Stimulated activated naive B cell treated with anti-CD40 and anti-IgM and Interleukin-4, amounts not matched to agents 10 μg/mL and 1 μg/mL and 100 μg/mL, for 72 hours (primary cell): ENCODE measurements at places on chromosomes 3 and 15.

DNA sequence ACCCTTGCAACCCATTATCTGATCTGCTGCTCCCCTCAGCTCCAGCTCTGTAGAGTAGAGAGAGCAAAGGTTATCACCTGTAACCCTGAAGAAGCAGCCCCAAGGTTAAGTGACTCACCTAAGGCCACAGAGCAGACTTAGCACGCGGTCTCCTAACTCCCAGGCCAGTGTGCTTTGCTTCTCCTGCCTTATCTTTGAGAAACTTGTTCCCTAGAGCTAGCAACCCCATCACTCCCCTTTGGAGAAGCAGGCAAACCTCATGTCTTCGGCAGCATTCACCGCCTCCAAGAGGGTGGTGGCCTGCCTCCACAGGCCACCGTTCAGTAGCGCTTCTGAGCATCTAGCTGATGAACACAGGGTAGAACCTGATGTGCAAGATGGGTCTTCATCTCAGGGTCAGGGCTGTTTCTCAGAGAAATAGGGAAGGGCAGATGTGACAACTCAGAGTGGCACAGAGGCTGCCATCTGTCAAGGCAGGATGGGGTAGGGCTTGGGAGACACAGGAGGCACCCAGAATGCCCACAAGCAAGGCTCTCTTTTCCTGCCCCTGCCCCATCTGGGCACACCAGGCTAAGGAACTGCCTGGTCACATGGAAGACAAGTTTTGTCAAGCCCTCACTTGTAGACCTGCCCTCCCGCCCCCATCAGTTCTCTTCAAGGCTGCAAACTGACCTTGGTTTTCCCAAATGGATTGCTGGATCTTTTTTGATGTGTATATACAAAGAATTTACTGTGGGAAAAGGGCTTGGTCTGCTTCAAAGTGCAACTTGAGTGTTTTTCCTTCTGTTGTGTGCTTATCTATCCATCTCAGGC, 34.9 kb upstream of the CLK3 start:
- H3K4me1 ChIP-seq: no peaks in the 10 kb centered on the region
- no peak overlapping the region for H3K27ac ChIP-seq
- peaks cover 35% of the 10 kb centered on the region for H3K36me3 ChIP-seq

DNA sequence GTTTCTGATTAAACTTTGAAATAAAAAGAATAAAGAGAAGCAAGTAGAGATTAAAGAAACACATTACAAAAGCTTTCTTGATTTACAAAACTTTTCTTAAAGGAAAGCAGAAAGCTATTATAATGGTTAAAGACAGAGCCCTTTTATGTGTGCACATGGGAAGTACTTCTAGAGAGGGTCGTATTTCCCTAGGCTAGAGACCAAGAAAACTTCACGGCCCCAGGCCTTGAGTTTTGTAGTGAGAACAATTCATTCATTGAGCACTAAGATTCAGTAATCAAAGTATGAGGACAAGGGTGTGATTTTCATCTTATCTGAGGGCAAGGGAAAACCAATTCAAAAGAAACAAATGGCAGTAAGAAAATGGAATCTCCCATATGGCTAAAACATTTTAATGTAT, 854.1 kb downstream of the ROBO1 start:
- no peak overlapping the region for H3K4me3 ChIP-seq
- no peak for DNase-seq
- no peaks in the 10 kb centered on the region for H3K27me3 ChIP-seq
- H3K4me1 ChIP-seq: no peaks in the 10 kb centered on the region
- no peaks in the 10 kb centered on the region for H3K36me3 ChIP-seq

GRCh38 chr3:60746695-60747416, 504.4 kb downstream of the FHIT start:
- no peak overlapping the region for H3K27ac ChIP-seq
- DNase-seq: no peak
- H3K4me1 ChIP-seq: no peaks in the 10 kb centered on the region
- no peaks in the 10 kb centered on the region for H3K27me3 ChIP-seq
- no peak overlapping the region for H3K4me3 ChIP-seq

- no peak overlapping the region for H3K27ac ChIP-seq
- H3K4me3 ChIP-seq: no peak overlapping the region
- H3K4me1 ChIP-seq: no peaks in the 10 kb centered on the region
- no peak for DNase-seq
Observed at GRCh38 chr3:25025236-25025635, 402.8 kb upstream of the RARB start.

DNA sequence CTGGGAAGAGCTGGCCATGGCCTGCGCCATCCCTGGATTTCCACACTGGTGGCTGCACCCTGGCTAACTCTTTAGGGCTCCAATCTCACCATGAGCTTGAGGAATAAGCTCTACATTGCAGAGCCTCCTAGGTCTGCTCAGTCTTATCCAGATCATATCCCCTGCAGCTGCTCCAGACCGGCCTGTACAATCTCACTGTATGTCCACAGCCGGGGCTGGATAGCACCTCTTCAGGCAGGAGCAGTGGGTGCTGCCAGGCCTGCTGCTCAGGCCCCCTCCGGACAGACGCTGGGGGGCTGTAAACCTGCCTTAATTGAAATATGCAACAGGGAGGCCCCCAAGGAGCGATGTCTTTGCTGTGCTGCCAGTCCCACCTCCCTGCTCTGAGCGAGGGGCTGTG, 15.6 kb downstream of the INSYN1 start:
- no peak overlapping the region for H3K4me3 ChIP-seq
- no peak for DNase-seq
- H3K27me3 ChIP-seq: peaks cover 14% of the 10 kb centered on the region
- H3K27ac ChIP-seq: no peak overlapping the region
- no peaks in the 10 kb centered on the region for H3K4me1 ChIP-seq
- H3K36me3 ChIP-seq: no peaks in the 10 kb centered on the region

DNA sequence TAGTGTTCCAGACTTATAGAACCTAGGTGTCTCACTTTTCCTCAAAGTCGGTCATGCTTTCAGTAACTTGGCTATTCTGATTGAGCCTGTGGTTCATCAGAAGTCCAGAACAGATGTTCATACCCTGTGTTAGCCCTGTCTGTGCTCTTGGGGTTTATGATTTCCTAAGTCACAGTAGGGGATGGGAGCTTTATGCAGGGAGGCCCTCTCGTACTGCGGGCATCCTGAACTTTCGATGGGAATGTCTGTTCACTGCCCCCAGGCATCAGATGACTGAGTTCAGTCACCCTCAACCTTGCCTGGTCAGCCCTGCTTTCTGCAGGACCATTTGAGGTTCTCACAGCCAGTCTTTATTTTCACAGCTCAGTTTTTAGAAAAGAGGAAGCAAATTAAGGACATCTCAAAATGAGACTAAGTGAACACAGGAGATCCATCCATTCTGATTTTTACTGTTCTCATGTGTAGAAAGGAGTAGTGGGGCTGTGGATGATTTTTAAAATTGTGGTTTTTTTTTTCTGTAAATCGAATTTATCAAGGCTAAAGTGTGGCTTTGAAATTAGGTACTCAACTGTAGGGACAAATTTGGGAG, 71.3 kb downstream of the CMTM8 start:
- no peak for DNase-seq
- peaks cover 16% of the 10 kb centered on the region for H3K27me3 ChIP-seq

GRCh38 chr3:183591881-183592521, 36.5 kb upstream of the KLHL6 start:
- H3K4me1 ChIP-seq: peaks cover 50% of the 10 kb centered on the region
- peaks cover 5% of the 10 kb centered on the region for H3K36me3 ChIP-seq
- peak; percentile 43 for DNase-seq
- peak overlapping the region; percentile 81 for H3K27ac ChIP-seq
- H3K4me3 ChIP-seq: peak overlapping the region; percentile 78

DNA sequence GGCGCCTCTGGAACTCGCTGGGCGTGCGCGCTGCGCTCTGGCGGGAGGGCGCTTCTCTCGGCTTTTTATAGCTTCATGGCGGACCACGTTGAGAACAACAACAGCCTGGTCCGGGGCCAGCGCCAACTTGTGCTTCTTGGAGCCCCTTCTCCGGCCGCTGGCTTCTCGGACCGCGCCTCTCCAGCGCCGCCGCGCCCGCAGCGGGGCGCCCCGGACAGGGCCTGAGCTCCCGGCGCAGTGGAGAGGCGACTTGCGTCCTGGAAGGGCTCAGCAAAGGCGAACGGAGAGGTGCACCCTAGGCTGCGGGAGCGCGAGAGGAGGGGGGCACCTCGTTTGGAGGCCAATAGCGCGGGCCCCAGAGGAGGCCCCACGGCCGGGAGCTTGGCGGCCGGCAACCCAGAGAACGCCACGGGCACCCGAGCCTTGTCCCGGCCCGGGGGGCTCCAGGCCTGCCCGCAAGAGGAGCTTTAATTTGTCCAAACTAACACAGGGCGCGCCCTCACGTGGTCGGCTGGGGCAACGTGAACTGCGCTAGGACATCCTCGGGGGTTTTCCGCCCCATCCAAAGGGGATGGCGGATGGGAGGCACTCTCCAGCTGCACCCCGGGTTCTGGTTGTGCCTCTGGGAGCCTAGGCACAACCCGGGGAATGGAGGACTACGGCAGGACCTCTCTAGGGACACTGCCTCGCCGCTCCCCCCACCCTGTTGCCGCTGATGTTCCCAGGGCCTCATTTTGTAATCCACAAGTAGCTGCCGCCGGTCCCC, 37.8 kb downstream of the HMCES start:
- peaks cover 50% of the 10 kb centered on the region for H3K4me1 ChIP-seq
- H3K27me3 ChIP-seq: peaks cover 18% of the 10 kb centered on the region
- H3K4me3 ChIP-seq: peak overlapping the region; percentile 99
- peak; percentile 80 for DNase-seq
- peak overlapping the region; percentile 84 for H3K27ac ChIP-seq

GRCh38 chr3:128867200-128868125, 12.0 kb upstream of the ACAD9 start:
- H3K27me3 ChIP-seq: peaks cover 4% of the 10 kb centered on the region
- H3K4me3 ChIP-seq: no peak overlapping the region
- H3K27ac ChIP-seq: no peak overlapping the region
- DNase-seq: no peak

GRCh38 chr3:179363332-179363731, 15.8 kb downstream of the MFN1 start:
- no peak for DNase-seq
- H3K27me3 ChIP-seq: no peaks in the 10 kb centered on the region
- H3K27ac ChIP-seq: no peak overlapping the region
- no peak overlapping the region for H3K4me3 ChIP-seq
- H3K36me3 ChIP-seq: peaks cover 41% of the 10 kb centered on the region
- no peaks in the 10 kb centered on the region for H3K4me1 ChIP-seq

- H3K4me3 ChIP-seq: no peak overlapping the region
- peak overlapping the region; percentile 43 for H3K27ac ChIP-seq
- H3K36me3 ChIP-seq: peaks cover 52% of the 10 kb centered on the region
- H3K4me1 ChIP-seq: peaks cover 99% of the 10 kb centered on the region
- peak; percentile 12 for DNase-seq
- H3K27me3 ChIP-seq: no peaks in the 10 kb centered on the region
Observed at GRCh38 chr3:42118762-42119361, 27.7 kb downstream of the TRAK1 start.

- peaks cover 17% of the 10 kb centered on the region for H3K4me1 ChIP-seq
- no peaks in the 10 kb centered on the region for H3K36me3 ChIP-seq
- H3K27me3 ChIP-seq: peaks cover 42% of the 10 kb centered on the region
- no peak overlapping the region for H3K4me3 ChIP-seq
- DNase-seq: no peak
Observed at GRCh38 chr3:190116551-190117067, 4.1 kb downstream of the P3H2 start.

GRCh38 chr15:24878153-24878552, 76.6 kb upstream of the SNRPN start:
- no peaks in the 10 kb centered on the region for H3K36me3 ChIP-seq
- DNase-seq: no peak
- H3K27me3 ChIP-seq: no peaks in the 10 kb centered on the region
- peak overlapping the region; percentile 67 for H3K4me3 ChIP-seq
- H3K27ac ChIP-seq: no peak overlapping the region

GRCh38 chr3:31695280-31696008, 162.7 kb downstream of the STT3B start:
- H3K4me3 ChIP-seq: no peak overlapping the region
- no peak for DNase-seq
- peaks cover 41% of the 10 kb centered on the region for H3K36me3 ChIP-seq
- H3K4me1 ChIP-seq: no peaks in the 10 kb centered on the region
- H3K27ac ChIP-seq: no peak overlapping the region

DNA sequence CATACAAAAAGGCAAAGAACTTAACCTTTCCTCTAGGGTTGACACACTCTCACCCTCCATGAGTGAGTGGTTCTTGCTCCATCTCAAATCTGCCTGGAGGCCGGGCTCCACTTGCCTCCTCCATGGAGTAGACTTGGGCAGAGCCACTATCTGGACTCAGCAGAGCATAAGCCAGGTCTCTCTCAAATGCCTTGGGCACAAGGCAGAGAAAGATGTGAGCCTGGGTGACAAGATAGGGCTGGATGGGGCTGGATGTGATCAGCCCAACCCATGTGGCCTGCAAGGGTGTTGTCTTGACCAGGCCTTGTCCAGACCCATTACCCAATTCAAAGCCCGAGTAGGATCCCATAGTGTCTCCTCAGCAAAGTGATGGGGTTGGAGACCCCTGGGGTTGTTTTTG, 4.2 kb upstream of the RPL29 start:
- no peak for DNase-seq
- H3K27me3 ChIP-seq: peaks cover 11% of the 10 kb centered on the region
- no peak overlapping the region for H3K27ac ChIP-seq

- H3K4me3 ChIP-seq: no peak overlapping the region
- H3K27me3 ChIP-seq: no peaks in the 10 kb centered on the region
- no peak overlapping the region for H3K27ac ChIP-seq
Observed at GRCh38 chr3:192825657-192826200, 91.9 kb downstream of the MB21D2 start.

GRCh38 chr3:30510596-30510995, 95.8 kb upstream of the TGFBR2 start:
- peaks cover 17% of the 10 kb centered on the region for H3K4me1 ChIP-seq
- H3K27ac ChIP-seq: no peak overlapping the region
- no peak overlapping the region for H3K4me3 ChIP-seq
- no peak for DNase-seq
- H3K36me3 ChIP-seq: no peaks in the 10 kb centered on the region

DNA sequence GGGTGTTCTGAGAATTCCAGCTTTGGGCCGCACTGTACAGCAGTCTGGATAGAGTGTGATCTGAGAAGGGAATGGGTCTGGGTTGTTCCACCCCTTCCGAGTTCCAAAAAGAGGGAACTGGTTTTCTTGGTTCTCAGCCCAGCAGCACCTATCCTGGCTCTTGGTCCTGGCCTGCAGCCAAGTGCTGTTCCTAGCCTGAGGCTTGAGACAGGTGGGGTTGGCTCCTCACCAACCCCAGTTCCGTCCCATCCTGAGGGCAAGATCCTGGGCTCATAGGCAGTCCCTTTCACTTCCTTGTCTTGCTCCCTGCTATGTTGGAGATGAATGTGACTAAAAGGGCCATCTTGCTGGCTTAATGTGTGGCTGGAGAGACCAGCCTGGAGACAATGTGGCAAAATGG, 15.2 kb downstream of the IVD start:
- H3K36me3 ChIP-seq: peaks cover 12% of the 10 kb centered on the region
- H3K4me3 ChIP-seq: no peak overlapping the region
- no peak for DNase-seq
